CD4-positive, alpha-beta T cell treated with Interleukin-1 beta for 1 hour (primary cell): ENCODE measurements at places on chromosomes 7 and 10.

- no peak for DNase-seq
Measured at GRCh38 chr7:106819546-106819945, 45.5 kb upstream of the PIK3CG start.

DNA sequence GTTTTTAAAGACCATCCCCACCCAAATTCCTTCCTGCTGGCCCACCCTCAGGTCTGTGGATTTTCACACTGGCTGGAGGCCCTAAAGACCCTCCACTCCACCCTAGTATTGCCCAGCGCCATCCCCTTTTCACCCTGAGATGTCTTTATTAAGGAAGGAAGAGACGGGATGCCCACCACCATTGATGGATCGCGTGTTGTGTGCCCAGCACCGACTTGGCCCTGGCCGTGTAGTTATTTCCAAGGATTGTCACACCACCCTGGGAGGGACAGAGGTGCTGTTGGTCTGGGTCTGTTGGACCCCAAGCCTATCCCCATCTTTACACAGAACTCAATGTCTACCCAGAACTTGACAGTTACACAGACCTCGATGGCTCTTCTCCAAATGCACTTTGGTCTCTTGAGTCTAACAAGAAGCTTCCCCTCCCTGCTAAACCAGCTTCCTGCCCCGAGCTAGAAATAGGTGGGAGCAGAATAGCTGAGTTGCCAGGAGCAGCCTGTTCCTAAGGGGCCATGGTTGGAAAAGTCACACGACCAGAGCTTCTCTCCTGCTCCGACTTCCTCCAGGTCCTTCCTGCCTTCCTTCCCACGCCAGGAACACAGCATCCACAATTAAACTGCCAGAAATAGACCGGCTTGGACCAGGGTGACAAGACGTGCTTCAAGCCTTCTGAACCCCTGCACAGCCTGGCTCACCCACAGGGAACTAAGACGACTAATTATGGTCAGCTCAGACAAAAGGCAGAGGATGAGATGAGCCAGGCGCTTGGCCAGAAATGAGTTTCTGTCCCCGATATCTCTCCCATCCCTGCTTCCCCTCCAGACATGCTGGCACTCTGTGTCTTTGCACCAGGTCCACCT lies 139.5 kb upstream of the CHST15 start:
- DNase-seq = no peak

DNA sequence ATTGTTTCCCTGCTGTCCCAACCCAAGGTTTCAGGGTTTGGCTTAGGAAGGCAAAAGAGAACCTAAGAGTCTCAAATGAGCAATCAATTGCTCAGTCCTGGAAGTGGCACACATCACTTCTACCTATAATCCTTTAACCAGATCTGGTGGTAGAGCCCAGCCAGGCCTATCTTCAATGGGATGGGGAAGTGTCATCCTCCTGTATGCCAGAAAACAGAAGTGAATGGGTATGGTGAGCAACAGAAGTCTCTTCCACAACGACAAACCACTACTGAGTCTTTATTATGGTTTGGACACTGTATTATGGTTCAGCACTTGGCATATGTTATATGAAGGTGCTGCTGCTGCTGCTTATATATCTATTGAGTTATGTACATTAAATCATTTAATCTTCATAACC lies 3.0 kb upstream of the AKR1B1 start:
- no peak for DNase-seq

DNA sequence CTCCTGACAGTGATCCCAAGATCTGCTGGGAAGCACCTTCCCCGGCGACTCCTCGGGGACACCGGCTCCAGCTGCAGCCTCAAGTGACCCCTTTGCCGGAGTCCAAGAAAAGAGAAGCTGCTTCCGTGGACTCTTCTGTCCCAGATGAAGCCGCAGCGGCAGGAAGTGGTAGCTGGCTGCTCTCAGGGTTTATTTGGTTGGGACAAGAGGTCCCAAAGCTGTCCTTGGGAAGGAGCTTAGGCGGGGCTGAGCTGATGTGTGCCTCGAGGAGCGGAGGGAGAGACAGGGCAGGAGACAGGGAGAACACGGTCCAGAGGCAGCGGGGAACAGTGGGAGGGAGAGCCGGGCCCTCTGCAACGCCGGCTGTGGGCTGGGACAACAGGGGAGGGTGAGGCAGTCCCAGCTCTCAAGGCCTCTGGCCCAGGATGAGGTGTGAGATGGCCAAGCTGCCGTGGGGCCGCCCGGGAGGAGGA lies 13.1 kb upstream of the FAM20C start:
- no peak for DNase-seq

DNA sequence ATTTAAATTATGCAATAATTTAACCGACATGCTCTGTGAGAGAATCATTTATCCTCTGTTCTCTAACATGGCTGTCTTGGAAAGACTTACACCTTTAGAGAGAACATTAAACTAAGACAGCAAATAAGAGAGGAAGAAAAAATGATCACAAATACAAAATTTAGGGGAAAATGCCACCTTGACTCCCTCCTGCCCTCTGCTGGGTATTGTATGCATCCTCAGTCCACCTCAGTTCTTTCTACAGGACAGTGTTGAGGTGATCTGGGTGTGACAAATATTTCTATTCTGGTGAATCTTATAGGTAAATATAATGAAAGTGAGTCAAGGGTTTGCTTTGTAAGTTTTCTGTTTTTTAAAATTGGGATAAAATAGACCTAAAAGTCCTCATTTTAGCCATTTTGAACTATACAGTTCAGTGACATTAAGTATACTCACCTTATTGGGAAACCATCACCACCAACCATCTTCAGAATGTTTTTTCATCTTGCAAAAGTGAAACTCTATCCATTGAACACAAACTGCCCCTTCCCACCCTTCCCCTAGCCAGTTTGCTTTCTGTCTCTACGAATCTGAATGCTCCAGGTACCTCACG lies 61.5 kb upstream of the ELMO1 start:
- DNase-seq = no peak

- no peak for DNase-seq
Measured at GRCh38 chr10:124525751-124526600, 64.4 kb downstream of the LHPP start.

DNA sequence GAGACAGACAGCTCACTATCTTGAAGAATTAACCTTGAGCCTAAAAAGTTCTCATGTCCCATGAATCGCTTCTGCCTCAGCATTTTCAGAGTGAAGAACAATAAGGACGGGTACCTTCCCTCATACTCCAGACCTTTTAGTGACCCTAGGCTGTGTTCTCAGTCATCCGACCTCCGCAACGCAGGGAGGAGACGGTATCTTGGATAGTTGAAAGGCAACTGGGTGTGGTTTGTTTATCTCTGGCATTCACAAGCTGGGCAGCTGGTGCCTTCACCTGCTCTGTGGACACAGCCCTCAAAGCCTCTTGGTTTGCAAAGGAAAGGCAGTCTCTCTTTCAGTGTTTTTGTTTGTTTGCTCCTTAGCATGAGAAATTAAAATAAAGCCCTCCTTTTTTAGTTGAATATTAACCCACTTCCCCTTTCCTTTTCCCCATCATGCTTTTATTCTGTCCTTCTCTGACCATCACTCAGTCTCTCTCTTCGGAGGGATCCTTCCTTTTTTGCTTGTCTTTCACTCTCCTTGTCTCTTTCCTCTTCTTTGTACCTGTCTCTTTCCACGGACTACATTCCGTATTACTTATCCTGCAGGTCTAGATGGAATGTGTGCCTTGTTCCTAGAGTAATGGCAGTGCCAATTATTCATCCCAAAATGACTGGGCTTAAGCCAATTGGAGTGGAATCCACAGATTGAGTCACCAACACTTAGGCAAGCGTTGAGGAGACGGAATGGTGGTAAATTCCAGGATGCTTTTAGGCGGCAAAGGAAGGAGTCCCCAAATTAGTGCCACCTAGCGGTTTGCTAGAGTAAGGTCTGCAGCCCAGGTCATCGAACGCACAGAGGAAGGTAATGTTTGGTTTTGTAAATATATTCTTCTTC lies 45.8 kb downstream of the PRR15 start:
- no peak for DNase-seq

GRCh38 chr7:144822223-144822622 lies 13.6 kb downstream of the TPK1 start:
- no peak for DNase-seq

- DNase-seq = no peak
Measured at GRCh38 chr10:28558923-28559508, 26.1 kb downstream of the WAC start.

GRCh38 chr7:112898432-112899290 lies 108.5 kb upstream of the TMEM168 start:
- peak; percentile 45 for DNase-seq

- no peak for DNase-seq
Measured at GRCh38 chr7:45599851-45600706, 25.9 kb downstream of the ADCY1 start.

- DNase-seq = no peak
Measured at GRCh38 chr10:77987671-77988255, 41.6 kb downstream of the POLR3A start.

- DNase-seq = no peak
Measured at GRCh38 chr7:79624336-79624735, 170.9 kb upstream of the MAGI2 start.

GRCh38 chr7:55500117-55500756 lies 72.1 kb downstream of the VOPP1 start:
- DNase-seq = no peak

DNA sequence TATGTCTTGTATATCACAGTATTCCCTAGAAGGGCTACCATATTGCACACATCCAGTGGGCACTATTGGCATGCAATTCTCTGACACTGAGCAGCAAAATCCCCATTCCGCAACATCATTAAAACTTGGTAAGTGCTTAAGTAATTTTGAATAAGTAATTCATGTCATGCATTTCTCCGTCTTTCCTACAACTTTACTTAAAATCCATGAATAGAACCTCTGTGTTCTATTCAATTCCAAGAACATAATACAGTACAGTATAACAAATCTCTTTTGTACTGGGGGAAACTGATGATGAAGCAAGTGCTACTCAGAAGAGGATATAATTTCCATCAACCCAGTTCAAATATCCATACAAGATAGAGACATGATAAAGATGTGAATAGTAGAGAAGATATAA lies 80.9 kb upstream of the SEMA3C start:
- DNase-seq = no peak

DNA sequence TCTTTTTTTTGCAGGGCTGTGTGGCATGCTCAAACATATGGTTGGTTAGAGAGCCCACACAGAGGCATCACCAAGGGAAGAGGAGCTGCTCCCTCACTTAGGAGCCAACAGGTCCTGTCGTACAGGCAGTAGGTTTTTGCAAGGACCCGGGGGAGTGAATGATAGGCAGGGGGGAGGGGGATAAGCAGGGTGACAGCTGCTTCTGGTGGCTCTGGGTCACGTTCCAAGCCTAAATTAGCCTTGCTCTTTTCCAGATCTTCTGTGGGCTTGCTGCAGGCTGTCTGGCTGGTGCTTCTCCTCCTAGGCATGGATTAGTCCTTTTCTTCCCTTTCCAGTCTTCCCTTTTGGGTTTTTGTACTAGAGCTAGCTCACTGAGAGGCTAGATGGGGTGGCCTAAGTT lies 117.7 kb upstream of the PODXL start:
- no peak for DNase-seq

- no peak for DNase-seq
Measured at GRCh38 chr7:123666492-123666891, 10.8 kb downstream of the LMOD2 start.

DNA sequence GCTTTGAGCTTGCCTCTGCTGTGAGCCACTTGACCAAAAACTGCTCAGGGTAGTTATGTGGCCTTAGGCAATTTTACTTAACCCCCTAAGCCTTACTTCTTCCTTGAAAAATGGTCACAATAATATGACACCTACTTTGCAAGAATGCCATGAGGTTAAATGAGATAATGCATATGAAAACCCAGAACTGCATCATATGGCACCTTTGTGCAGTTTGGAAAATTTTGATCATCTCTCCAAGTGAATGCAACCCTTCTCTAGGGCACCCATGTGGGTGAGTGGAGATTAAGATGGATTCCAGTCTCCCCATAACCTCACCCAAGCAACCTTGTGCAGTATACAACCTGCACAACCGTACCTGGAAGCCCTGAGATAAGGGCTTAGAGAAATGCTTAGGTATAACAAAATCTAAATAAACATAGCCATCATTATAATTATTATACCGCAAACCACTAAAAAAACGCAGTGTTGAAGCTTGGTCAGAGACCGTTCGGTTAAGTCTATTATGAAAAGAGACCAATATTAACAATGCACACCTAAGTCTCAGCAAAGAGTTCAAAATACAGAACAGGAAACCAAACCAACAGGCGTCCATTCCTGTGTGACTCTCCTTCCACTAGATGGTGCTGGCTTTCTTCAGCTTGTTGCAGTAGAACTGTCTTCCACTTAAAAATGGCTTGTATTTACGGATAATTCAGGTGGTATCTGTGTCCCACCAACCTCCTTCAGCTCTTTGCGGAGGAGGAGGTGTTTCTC lies 21.0 kb upstream of the ASB15 start:
- no peak for DNase-seq

DNA sequence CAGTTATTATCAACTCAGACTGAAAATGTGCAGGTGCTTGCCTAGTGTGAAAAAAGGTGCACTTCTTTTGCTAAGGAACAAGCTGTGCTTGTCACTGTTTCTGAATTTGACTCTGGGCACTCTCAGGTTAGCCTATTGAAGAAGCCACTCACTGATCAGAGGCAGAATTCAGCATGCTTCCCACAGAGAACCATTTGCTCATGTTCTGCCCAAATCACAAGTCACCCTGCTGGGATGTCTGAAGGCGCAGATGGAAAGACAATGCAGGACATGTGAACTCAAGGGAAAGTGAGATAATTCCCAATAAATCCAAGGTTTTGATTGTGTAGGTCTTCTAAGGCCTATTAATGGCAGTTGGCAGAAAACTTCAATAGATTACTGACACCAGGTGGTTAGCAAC lies 47.8 kb upstream of the CSTF2T start:
- DNase-seq = no peak

- DNase-seq = no peak
Measured at GRCh38 chr7:159218170-159218569, 73.5 kb upstream of the VIPR2 start.

GRCh38 chr10:31908157-31908556 lies 20.5 kb downstream of the ARHGAP12 start:
- no peak for DNase-seq

- DNase-seq = no peak
Measured at GRCh38 chr10:13865758-13866491, 279.2 kb downstream of the PRPF18 start.

DNA sequence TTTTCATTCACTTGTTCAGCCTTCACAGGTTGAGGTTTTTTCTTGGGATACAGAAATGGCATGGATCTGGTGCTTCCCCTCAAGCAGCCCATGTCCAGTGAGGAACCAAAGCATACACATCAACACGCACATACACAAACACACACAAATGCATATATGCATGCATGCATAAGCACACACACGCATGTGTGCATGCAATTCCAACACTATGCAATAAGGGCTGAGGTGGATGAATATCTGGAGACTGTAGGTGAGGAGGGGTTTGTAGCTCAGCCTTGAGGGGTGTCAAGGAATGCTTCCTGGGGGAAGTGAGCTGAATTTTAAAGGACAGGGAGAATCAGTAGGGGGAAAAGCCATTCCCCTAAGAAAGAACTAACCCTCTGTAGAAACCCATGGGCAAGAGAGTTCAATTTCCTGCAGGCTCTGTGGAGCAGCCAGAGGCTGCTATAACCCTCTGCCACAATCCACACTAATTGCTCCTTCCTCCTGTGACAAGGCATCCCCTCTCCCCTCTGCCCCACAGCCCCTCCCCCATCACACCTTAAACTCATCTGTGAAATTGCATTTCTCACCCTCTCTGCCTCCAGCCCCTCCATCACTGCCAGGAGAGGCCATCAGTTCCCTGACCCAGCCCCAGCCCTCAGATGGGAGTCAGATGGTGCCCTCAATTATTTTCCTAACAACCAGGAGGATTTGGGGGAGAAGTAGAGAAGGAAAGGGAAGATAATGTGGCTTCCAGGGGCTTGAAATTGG lies 316.4 kb downstream of the RPS24 start:
- no peak for DNase-seq

GRCh38 chr10:4721999-4722753 lies 103.8 kb upstream of the AKR1E2 start:
- no peak for DNase-seq
